ENCODE measurements at places on chromosomes 1 and 21. TPM values are rescaled to one million over a fixed set of nuclear protein-coding genes. Genes with fewer than 3 reads are reported as not detected.

The LCK gene
- not detected for polyA plus RNA-seq

The OR10J1 gene
- polyA plus RNA-seq = not detected

The SPATA21 gene
- not detected for polyA plus RNA-seq

The TPM3 gene
- 397 TPM for polyA plus RNA-seq

The CD84 gene
- not detected for polyA plus RNA-seq

The CYP4A11 gene
- polyA plus RNA-seq = not detected

The TFF2 gene
- not detected for polyA plus RNA-seq

The C1orf87 gene
- not detected for polyA plus RNA-seq

The APOBEC4 gene
- polyA plus RNA-seq = not detected

The SYNC gene
- 65.1 TPM for polyA plus RNA-seq

The CD1B gene
- polyA plus RNA-seq = not detected

The TAL1 gene
- not detected for polyA plus RNA-seq

The KCNK1 gene
- 0.66 TPM for polyA plus RNA-seq

The CTBS gene
- 25.0 TPM for polyA plus RNA-seq

Measured in AG04450 (cell line).